ENCODE measurements at places on chromosomes 13 and 19.
A peak's percentile ranks its signal among the peaks of the same experiment; 100 is the strongest.

- peak; percentile 21 for DNase-seq
Measured at GRCh38 chr19:9205501-9206113, 13.8 kb downstream of the OR7D4 start.

DNA sequence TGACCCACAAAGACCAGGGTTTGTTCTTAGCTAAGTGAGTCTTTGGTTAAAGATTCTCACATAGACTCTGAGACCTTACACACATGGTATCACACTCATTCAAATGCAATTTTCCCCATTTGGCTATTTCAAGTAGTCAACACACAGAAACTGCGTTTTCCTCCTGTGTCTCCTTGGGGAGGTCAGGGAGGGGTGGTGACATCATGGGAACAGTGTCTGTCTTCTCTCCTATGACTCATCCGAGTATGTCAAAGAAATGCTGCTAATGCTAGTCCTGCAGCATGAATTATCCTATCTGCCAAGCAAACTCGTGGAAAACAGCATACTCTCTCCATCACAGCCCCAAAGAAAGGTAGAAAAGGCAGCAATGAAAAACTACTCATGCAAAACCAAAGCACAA lies 100.2 kb downstream of the ENOX1 start:
- no peak for DNase-seq

DNA sequence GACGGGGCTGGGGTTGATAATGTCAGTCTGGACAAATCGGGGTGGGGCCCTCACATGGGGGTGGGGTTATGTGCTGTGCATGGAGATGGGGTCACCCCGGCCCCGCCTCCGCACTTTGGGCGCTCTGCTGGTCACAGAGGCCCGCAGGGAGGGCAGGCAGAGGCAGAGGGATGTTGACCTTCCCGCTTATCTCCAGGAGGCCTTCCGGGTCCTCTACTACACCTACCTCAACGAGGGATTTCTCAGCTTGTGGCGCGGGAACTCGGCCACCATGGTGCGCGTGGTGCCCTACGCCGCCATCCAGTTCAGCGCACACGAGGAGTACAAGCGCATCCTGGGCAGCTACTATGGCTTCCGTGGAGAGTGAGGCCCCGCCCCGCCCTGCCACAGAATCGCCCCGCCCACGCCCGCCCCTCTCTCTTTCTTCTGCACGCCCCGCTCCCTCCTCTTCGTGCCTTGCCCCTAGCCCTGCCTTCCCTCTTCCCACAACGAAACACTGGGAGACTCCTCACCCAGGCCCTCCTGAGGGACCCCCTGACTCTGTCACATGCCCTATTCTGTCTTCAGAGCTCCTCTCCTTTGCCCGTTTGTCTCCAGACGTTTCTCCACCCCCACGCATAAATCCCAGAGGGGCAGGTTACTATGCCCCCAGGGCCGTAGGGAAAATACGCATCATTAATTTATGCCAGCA lies 32.8 kb downstream of the TMEM161A start:
- DNase-seq, result no peak

- DNase-seq, result no peak
Measured at GRCh38 chr19:56120002-56120370, 1.1 kb downstream of the ZNF787 start.

DNA sequence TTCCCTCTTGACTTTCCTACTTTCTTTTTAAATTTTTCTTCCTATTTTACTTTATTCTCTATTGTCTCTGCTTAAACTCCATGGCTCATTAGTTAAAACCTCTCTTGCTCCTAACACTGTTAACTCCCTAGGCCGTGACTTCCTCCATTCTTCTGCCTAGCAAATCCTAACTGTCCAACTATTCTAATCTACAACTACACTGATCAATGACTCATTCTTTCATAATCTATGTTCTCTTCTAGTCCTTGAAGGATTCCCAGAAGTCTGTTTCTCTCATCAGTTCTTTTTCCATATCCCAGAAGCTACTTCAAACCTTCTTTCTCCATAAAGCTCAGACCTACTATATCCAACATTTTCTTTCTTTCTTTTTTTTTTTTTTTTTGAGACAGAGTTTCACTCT lies 66.9 kb downstream of the MICU2 start:
- DNase-seq, result no peak

- no peak for DNase-seq
Measured at GRCh38 chr19:42076380-42076944, 496 bp downstream of the ZNF574 start.

GRCh38 chr19:45217193-45217956 lies 27.8 kb downstream of the EXOC3L2 start:
- DNase-seq, result no peak

Measured in stimulated activated CD8-positive, alpha-beta memory T cell treated with anti-CD3 and anti-CD28 coated beads, Interleukin-4, amount 100 ng/mL, for 1 hour (primary cell).